ENCODE measurements at places on chromosomes 2 and 18. TPM values are rescaled to one million over a fixed set of nuclear protein-coding genes. Genes with fewer than 3 reads are reported as not detected.

- no peak for DNase-seq
Measured at GRCh38 chr18:37613253-37613565, 47.6 kb upstream of the CELF4 start.

- no peak for DNase-seq
Measured at GRCh38 chr2:103526757-103527156, 764.9 kb downstream of the TMEM182 start.

DNA sequence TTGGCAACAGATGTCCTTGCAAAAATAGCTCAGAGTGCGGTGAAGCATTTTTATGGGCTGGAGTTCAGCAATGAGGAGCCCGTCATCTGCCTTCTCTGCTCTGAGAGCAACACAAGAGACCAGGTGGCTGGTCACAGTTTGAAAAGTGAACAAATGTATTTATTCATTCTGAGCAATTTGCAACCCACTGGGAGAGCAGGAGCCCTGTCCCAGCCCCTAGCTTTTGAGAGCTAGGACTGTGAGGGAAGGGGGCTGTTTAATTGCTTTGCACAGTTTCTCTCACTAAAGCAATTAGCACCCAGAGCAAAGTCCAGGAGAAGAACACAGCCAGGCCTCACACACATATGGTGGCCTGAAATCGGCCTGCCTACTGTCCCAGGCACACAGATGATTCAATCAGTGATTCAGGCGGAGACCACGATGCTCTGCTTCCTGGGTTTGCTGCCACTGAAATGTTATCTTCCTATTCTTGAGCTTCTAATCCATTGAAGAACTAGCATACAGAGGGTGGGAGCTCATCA is 646.1 kb upstream of the ACVR2A start:
- no peak for DNase-seq

GRCh38 chr2:106562268-106563186 is 75.4 kb downstream of the CD8B2 start:
- peak; percentile 32 for DNase-seq

DNA sequence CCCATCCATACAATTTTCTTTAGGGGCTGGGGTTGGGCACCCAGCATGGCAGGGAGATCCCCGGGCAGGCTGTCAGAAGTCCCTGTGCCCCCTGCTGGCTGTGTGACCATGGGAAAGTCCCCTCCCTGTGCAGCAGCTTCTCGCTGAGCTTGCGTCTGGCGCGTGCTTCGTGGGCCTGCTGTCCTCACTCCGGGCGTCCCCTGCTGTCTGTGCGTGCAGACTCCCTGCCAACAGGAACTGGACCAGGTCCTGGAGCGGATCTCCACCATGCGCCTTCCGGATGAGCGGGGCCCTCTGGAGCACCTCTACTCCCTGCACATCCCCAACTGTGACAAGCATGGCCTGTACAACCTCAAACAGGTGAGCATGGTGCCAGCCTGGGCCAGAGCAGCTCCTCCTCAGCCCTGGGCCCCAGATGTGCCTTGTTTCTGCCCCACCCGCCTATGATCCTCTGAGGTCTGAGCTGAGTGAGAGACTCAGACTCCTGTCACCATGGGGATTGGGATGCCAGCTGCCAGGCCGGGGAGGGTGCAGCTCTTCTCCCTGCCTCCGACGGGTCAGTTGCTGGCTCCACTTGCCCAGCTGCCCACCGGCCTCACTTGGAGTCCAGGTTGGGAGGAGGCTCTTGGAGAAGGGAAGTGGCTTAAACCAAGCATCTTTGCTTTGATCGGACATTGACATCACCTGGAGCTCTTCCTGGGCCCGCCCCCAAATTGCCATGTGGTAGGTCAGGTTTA is 28.6 kb downstream of the IGFBP2 start:
- no peak for DNase-seq

DNA sequence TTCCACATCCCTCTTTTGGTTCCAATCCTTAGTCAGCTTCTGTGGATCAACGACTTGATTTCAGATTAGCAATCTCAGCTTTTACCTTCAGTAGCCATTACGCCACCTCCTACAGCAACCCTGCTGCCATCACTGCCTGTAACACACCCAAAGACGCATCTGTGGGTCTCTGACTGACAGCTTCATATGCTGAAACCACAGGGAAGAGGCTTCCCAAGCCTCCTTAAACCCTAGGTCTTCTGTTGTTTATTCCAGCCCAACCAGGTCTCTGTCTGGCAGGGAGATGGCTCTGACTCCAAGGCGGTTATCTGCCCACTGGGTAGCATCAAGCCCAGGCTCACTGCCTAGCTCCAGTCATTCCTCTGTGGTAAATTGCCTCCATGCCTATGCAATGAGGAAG is 28.6 kb upstream of the TRIB2 start:
- DNase-seq: no peak

TBR1 gene
- total RNA-seq: not detected

DNA sequence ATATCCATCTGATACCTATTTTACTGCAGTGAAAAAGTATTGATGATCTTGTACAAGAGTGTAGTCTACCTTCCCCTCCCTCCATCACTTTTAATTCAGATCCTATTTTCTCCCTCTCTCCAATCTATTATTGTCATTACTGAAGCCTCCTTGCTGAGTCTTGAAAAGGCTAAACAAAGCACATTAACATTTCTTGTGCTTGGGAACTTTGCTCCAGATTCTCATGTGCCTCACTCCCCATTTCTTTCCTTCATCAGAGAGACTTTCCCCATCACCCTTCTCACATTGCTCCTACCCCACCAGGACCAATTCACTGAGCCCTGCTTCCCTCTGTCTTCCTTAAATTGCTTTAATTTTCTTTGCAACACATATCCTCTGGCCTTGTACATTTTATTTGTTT is 736.2 kb upstream of the GCFC2 start:
- peak; percentile 55 for DNase-seq

- no peak for DNase-seq
Measured at GRCh38 chr2:186918495-186918894, 69.5 kb upstream of the ZSWIM2 start.

DNA sequence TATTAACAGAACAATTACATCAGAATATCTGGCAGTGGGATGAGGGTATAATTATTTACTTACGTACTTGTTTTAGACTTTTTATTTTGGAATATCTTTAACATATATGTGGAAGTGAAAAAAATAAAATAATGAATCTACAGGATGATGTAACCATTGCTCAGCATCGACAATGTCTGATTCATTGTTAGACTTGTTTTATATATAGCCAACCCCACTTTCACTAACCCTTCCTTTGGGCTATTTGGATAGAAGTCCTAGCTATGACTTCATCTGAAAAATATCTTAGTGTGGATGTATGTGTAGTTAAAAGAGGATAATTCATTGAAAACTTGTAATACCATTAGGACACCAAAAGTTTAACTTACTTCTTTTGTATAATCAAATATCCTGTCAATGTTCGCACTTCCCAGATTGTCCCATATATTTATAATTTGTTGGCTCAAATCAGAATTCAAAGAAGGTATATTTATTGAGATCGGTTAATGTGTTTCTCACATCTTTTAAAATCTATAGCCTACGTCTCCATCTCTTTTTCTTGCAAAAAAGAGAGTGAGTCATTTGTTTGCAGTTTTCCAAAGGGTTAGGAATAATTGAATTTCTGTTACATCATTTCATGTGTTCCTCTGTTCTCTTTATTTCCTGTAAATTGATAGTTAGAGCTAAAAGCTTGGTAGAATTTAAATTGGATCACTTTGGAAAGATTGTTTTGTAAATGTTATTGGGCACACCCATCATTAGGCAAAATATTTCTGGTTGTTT is 506.1 kb upstream of the FAM98A start:
- DNase-seq: no peak

Data from GM23338 (cell line).